Hematopoietic multipotent progenitor cell treated with erythropoietin and hydrocortisone succinate and interleukin-3 and kit ligand, for 15 days (in vitro differentiated cells): ENCODE measurements at places on chromosomes 16 and 17.

DNA sequence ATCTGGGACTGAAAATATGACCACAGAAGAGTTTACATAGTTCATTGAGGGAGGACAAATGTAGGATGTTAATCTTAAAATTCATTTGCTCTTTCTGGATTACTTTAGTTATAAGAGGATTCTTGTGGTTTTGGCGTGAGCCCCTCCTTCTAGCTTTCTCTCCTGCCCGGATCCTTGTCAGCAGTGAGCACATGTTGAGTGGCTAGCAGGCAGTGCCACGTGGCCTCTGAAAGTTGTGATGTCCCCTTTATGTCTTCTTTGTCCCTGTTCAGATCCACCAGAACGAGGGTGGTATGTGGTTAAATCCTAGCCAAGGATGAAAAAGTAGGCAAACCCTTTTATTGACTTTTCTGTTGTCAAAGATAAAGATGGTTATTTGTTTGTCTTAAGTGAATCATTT lies 83.8 kb downstream of the GNAO1 start:
- no peak for DNase-seq

DNA sequence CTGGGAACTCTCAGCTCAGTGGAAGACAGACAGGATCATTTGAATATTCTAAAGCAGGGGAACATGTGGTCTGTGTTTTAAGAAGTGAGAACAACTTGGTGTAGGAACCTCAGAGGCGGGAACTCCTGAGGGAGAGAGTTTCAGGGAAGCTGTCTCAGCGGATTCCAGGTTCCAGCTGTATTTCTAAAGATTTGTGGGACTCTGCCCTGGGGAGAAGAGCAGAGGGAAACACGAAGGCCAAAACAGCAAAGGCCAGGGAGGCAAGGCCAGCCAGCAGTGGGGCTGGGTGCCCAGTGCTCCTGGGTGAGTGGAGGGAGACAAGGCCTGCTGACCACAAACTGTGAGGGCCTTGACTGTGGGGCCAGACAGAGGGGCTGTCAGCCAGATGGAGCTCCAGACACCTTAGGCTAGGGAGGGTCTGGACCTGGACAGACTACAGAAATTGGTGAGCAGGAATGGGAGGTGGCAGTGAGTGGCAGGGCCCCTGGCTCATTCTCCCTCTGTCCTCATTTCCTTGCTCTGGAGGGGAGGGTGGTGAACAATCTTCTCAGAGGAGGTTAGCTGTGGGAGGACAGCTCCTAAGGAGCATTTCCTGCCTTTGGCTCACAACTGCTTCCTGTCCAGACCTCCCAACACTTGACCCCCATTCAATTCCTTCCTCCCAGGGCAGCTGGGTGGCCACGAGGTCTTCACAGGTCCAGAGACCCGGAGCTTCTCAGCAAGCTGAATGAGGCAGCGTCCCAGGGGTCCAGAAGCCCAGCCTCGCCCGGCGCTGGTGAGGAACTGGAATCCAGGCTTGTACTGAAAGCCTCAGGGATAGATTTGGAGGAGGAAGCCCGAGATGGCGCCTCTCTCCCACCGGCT lies 21.0 kb upstream of the FZD2 start:
- no peak for DNase-seq

DNA sequence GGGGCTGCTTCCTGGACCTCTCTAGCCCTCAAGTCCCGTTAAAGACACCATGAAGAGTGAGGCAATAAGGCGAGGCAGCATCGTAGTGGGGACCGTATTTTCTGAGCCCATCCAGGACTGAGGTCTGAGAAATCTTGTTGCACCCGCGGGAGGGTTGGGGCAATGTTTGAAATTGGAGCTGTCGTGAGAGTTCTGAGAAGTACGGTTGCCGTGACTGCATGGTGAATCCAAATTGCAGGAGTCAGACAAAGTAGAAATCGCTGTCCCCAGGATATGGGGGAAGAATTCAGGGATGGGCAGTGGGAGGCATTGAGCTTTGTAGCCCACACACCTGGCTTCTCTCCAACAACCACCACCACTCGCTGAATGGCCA lies 42.0 kb upstream of the RPL38 start:
- no peak for DNase-seq

DNA sequence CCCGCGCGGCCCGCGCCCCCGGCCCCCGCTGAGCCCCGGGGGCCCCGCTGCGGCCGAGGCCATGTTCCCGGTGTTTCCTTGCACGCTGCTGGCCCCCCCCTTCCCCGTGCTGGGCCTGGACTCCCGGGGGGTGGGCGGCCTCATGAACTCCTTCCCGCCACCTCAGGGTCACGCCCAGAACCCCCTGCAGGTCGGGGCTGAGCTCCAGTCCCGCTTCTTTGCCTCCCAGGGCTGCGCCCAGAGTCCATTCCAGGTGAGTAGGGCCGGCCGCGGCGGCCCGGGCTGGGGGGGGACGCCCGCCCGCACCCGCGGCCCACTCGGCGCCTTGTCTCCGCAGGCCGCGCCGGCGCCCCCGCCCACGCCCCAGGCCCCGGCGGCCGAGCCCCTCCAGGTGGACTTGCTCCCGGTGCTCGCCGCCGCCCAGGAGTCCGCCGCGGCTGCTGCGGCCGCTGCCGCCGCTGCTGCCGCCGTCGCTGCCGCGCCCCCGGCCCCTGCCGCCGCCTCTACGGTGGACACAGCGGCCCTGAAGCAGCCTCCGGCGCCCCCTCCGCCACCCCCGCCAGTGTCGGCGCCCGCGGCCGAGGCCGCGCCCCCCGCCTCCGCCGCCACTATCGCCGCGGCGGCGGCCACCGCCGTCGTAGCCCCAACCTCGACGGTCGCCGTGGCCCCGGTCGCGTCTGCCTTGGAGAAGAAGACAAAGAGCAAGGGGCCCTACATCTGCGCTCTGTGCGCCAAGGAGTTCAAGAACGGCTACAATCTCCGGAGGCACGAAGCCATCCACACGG lies 504 bp downstream of the MAZ start:
- peak; percentile 55 for DNase-seq

DNA sequence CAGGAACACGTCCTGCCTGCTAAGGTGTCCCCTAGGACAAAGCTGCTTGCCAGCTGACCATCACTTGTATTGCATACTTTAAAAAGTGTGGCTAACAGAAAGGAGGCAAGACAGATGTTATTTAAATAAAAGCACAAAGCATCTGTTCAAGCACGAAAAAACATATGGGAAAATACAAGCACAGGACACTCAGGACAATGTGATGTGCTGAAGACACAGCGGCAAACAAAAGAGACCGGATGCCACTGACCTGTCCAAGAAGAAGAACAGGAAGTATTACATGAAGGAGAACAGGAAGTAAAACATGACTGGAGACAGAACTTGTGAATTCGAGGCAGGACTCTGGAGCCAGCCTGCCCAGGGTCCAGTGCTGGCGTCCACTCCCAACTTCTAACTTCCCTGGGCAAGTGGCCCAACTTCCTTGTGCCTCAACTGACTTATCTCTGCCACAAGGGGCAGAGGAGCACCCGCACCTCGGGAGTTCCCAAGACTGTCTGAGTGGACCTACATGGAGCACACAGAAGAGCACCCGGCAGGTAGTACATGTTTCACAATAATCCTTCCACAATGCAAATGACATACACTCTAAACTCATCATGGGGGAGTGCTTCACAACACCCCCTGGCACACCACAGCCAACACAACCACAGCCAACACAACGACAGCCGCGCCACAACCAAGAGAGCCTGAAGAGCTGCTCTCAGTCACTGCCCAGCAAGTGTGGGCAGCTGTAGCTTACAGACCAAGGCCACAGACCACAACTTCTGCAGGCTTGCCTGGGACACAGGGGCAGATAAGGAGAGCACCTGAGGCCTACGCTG lies 36.6 kb downstream of the ANKRD11 start:
- peak; percentile 42 for DNase-seq
